ENCODE measurements at places on chromosomes 7 and 10.

DNA sequence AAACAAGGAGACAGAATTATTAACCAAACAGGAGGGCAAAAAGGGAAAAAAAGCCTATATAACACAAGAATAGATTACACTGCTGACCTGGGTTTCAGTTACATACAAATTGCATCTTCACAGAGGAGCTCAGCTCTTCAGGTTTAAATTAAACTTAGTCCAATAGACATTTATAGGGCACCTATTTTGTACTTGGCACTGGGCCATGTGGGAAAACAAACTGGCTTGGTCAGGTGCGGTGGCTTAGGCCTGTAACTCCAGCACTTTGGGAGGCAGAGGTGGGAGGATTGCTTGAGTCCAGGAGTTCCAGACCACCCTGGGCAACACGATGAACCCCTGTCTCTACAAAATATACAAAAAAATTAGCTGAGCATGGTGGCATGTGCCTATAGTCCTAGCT lies 62.3 kb upstream of the CCDC6 start:
- DNase-seq, result no peak

DNA sequence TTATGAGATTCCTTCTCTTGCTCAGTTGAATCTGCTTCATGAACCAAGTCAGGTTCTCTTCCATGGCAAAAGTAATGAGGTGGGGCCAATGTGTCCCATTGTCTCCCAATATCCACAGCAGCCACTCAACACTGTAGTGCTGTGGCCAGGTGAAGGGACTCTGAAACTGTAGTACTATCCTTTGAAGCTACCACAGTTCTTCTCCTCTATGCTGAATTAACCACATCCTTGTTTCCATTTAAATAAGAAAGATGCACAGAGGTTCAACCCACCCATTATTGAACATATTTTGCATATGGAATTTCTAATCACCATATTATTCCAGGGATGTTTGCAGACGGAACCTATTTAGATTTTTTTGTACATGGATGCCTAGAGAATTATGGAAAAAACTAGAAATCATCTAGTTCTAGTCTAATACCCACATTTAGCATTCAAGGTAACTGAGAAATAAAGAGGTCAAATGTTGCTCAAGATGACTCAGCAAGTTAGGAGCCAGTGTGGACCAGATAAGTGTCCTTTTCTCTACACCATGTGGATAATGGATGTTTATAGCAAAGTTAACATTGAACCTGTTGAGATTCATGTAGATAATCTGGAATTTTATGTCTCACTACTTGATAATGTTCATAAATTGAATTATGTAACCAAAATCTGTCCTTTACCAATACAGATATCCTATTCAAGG lies 64.5 kb downstream of the LRRTM3 start:
- no peak for DNase-seq

DNA sequence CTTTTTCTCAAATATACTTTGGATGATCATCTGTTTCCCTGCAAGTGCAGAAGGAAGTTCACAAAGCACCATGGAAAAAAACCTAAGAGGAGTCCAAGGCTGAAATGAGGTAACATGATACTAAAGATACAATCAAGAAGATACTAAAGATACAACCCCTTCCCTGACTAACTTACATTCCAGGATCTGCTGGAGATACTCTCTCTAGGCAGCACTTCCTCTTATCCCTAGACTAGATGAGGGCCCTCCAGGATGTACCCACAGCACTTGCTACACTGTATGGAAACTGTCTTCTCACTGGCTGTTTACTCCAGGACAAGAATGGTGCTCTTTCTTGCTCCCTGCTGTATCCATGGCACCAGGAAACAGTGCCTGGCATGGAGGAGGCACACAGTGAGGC lies 116.4 kb upstream of the NFE2L3 start:
- DNase-seq, result no peak

- no peak for DNase-seq
These were observed 383.9 kb downstream of the SORCS1 start for GRCh38 chr10:106780632-106781031.
